Osteocyte (in vitro differentiated cells): ENCODE measurements at places on chromosomes 2 and 18.

GRCh38 chr18:30982285-30982992 is 60.1 kb downstream of the DSC3 start:
- DNase-seq = no peak

- DNase-seq = no peak
Measured at GRCh38 chr18:69444221-69444620, 43.5 kb downstream of the DOK6 start.

DNA sequence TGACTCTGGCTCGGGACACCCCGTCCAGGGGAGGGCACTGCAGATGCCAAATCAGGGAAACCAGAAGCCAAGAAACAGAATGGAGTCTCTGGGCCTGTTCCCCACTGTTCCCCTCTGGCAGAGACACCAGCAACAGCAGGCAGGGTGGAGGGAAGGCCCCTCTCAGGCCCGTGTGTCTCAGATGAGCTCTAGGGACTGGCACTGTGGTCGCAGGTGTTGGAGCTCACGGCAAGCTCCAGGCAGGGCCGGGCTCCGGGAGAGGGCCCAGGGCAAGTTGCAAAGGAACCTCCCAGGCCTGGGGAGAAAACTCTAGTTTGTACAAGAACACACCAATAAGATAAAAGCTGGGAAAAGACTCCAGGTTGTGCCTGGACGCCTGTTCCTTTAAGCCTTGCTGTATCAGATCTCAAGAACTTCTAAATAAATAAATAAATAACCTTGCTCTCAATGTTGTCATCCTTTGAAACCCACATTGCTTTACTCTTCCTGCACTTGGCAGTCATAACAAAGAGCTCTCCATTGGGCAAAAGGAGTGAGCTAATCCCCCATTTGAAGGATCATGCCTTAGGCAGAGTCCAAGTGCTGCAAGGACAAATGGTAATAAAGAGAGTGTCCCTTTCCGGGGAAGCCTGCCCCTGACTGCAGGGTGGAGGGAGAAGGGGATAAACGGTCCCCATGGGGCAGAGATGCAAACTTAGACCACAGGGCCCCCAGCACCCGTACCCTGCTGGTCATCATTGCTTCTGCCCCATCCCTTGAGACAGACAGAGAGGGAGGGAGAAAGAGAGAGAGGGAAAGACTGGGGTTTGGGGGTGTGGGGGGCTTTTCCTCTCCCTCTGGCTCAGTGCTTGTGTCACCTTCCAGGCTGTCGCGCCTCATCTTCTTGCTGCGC is 33.3 kb downstream of the CNGA3 start:
- DNase-seq = peak; percentile 78

- DNase-seq = no peak
Measured at GRCh38 chr18:53755914-53756609, 468.4 kb downstream of the MBD2 start.

GRCh38 chr2:145800151-145801091 is 1280.5 kb upstream of the ZEB2 start:
- no peak for DNase-seq

GRCh38 chr2:58047373-58047935 is 848 bp downstream of the VRK2 start:
- DNase-seq = no peak

- DNase-seq = no peak
Measured at GRCh38 chr18:25662272-25662671, 310.3 kb upstream of the ZNF521 start.

- DNase-seq = no peak
Measured at GRCh38 chr2:68135448-68136320, 22.0 kb upstream of the PNO1 start.

GRCh38 chr2:66867063-66867441 is 432.1 kb downstream of the MEIS1 start:
- no peak for DNase-seq

- no peak for DNase-seq
Measured at GRCh38 chr2:127027715-127028114, 79.2 kb downstream of the BIN1 start.

DNA sequence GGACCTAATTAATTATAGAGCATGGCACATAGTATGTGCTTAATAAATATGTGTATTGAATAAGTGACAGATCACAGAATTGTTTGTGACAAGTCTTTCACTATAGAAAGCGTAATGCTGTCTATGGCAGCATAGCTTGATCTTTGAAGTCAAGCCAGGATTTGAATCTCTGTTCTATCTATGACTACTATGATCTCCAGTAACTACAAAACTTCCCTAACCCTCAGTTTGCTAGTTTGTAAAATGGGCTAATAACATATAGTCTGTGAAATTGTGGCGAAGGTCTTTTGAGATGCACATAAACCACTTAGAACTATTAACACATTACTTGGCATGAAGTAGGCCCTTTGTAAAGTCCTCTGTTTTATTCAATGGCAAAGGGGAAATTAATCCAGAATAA is 4.0 kb upstream of the FHL2 start:
- no peak for DNase-seq

DNA sequence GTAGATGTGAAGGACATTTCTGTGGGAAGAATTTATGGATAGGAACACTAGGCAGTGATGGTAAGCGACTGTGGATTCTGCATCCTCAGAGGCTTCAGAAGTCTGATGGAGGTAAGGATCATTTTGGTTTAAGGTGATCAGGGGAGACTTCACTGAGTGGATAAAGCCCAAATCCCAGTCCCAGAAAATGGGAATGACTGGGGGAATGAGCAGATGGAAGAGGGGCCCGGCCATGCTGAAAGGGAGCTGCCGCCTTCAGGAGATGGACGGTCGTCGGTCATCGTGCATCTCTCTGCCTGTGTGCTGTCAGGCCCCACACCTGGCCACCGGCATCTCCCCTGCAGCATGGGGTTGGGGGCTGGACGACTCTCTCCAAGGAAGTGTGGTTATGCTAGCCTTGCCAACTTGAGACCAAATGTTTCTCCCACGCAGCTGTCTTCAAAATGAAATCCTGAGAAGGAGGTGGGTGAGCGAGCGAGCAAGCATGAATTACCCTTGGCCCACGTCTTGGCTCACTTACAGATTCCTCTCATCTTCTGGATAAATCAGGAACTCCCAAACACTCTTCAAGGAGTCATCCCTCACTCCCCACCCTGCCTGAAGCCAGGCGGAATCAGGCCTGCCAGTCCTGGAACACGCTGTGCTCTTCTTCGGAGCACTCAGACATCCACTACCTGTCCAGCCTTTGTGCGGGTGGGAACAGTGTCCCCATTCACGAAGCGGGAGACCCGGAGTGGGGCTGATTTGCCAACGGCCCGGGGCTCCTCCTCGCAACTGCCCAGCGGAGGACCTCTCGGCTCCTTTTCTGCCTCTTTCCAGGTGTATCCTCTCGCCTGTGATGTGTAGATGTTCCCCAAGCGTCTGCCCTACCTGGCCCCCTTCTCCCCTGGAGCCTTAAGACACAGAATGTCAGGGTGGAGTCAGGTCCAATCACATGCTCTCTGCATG is 85.6 kb downstream of the PRKCE start:
- no peak for DNase-seq

- no peak for DNase-seq
Measured at GRCh38 chr2:25606892-25607291, 66.5 kb downstream of the DTNB start.

DNA sequence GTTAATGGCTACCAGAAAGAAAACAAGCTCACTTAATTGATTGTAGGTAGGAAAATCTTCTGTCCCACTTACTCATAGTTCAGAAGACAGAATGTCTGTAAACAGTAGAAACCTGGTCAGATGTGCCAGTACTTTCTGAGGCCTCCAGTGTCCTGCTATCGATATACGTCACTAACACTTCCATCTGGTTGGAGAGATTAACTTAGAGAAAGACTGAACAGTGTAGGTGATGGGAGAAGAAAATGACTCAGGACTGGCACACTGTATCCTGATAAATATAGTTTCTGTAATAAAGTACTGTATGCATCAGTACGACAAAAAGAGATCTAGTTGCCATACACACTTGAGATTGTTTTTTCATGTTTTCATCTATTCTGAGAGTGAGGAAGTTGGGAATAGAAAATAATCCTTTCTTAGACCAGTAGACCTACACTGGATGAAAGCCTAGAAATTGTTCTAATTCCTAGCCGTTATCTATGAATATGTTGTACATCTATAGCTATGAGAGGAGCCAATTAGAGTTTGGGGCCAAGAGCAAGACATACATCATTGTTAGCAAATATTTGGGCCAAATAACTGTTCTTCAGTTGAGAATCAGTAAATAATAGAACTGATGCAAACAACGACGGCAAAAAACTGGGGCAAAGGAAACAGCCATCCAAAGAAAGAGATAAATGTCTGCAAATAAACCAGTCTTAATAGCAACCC is 105.9 kb downstream of the NAT8 start:
- no peak for DNase-seq

DNA sequence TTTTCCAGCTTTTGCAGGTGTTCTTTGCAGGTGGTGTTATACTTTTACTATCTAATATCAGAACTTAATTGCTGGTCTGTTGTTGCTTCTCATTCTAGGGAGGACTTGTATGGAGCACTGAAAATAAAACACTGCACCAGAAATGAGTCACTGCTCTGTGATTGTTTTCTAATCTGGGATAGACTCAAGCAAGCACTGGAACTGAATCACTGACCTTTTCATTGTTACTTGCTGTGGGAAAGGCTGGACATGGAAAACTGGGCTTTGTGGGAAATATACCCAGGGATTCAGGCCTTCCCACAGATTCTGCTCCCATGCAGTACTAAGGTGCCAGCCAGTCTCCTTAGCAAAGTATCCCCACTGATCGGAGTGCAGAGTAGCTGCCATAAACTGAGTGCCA is 470.0 kb upstream of the GCFC2 start:
- no peak for DNase-seq

DNA sequence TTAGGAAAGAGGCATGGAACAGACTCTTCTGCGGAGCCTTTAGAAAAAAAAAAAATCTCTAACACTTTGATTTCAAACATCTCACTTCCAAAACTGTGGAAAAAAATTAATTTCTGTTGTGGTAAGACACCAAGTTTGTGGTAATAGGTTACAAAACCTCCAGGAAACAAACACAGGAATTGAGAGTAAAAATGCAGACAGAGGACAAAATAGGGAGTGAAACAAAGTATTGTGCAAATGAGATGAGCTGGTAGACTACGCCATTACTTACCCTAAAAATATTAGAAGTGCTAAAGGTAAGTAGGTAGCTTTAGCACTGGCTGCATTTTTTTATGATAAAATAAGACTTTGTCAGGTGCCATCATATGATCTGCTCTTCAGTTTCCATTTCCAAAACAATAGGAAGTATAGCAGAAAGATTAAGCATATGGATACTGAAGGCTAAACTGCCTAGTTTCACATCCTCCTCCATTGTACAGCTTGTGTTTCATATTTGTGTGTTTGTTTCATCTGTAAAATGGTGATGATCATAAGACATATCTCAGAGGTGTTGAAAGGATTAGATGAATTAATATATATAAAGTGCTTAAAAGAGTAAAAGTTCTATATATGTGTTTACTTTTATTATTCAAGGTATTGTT is 309.2 kb downstream of the NR4A2 start:
- no peak for DNase-seq

GRCh38 chr18:6001867-6002266 is 106.5 kb upstream of the TMEM200C start:
- no peak for DNase-seq

- DNase-seq = no peak
Measured at GRCh38 chr2:238294393-238295143, 6.2 kb upstream of the PER2 start.

DNA sequence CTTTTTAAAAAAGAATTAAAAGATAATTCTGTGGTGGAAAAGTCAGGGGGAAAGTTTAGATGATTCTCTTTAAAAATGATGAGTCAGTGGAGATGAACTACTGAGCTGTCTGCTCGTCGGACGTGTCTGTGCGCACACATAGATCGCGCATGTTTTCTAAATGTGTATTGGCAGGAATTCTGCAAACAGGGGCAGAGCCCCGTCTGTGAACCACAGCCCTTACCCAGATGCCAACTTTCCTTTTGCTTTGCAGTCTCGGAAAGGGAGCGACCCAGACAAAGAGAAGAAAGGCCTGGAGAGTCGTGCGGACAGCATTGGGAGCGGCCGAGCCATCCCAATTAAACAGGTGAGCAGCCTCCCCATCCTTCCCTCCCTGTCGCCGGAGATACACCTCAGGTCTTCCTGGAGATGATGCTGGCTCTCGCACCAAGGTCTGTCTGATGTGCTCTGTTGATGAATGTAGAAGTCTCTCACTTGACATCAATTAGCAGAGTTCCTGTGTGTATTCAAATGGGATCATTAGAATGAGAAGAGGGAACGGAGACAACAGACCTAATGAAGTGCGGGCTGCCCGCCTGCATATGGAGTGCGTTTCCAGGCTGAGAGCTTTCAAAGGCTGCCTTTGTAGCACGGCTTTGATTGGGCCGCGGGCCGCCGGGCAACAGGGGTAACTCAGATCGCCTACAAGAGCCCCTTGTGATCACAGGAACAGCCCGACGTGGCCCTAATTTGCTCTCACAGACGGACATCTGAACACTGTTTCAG is 313.3 kb downstream of the AGAP1 start:
- DNase-seq = no peak

DNA sequence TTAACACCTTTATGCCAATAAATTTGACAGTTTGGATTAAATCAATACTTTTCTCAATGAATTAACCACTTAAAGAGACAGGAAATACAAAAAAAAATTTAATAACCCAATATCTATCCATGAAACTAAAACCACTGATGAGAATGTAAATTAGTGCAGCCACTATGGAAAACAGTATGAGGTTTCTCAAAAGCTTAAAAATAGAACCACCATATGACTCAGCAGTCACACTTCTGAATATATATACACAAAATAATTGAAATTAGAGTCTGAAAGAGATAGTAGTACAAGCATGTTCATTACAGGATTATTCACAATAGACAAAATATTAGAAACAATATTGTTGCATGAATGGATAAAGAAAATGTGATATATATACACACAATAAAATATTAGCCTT is 382.1 kb upstream of the SETBP1 start:
- no peak for DNase-seq

- no peak for DNase-seq
Measured at GRCh38 chr2:39929531-39929930, 150.5 kb upstream of the THUMPD2 start.

DNA sequence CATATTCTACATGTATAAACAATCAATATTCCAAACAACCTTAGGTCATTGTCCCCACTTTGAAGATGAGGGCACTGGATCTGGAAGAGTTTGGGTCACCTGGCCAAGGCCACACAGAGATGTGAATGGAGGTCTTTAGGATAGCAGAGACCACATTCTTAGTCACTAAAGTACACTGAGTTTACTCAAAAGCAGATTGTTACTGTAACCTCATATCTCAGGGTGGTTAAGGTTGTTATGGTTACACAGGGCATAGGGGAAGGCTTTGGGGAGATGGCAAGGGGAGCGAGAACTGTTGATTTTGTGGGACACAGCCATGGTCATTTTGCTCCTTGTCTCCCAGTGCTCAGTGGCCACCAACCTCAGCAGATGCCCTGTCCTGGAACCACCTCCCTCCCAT is 109.4 kb downstream of the GATA6 start:
- no peak for DNase-seq

- DNase-seq = no peak
Measured at GRCh38 chr2:122639176-122639575, 883.7 kb downstream of the TSN start.

- DNase-seq = no peak
Measured at GRCh38 chr2:198055716-198056115, 251.3 kb downstream of the PLCL1 start.
